ENCODE measurements at places on chromosomes 12 and 14.

- no peak for DNase-seq
These were observed 57.5 kb downstream of the CHST11 start for GRCh38 chr12:104514092-104514810.

DNA sequence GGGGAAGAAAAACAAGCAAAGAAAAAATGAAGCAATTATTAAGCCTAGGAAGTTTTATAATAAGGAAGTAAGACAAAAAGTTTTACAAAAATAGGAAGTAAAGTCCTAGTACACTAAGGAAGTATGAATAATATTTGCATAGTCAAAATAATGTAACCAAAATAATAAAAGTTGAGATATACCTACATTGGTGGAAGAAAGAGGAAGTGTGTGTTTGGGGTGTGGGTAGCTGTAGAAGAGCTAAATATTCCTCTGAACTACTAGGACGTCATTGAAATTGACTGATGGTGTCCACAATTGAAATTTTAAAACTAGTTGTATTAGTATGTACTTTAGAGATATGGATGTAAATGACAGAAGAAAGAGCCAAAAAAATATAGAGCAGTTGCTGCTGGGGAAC is 228.4 kb upstream of the OTX2 start:
- DNase-seq = no peak

DNA sequence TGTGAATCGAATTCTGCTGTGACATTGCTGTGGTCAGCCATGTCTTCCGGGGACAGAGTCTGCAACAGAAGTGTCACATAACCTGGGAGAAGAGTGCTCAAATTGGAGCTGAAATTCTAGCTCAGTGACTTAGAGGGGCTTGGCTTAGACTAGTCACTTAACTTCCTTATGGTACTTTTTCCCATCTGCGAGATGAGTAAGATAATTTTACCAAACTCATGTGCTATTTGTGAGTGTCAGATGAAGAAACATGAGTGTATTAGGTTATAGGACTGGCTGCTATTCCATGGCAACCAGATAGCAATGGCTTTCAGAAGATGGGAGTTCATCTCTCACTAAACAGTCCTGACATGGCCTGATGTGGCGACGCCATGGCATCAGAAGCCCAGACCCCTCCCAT is 104.1 kb downstream of the CHST11 start:
- DNase-seq = no peak

- DNase-seq = no peak
These were observed 1.5 kb upstream of the LTA4H start for GRCh38 chr12:96036765-96037455.

DNA sequence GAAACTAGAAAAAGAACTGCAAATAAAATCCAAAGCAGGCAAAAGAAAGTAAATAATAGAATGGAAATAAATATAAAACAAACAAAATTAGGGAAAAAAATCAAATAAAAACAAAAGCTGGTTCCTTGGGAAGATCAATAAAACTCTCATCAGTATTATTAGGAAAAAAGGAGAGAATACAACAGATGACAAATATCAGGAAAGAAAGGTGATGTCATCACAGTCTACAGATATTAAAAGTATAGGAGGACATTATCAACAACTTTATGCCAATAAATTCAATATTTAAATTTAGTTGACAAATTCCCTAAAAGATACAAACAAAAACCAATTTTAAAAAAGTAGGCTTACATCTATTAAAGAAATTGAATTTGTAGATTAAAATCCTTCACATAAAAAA is 107.4 kb upstream of the FOXN3 start:
- DNase-seq = no peak

GRCh38 chr12:93733358-93733757 is 56.2 kb downstream of the CRADD start:
- no peak for DNase-seq

- no peak for DNase-seq
These were observed 4.1 kb upstream of the KIF26A start for GRCh38 chr14:104134061-104134965.

DNA sequence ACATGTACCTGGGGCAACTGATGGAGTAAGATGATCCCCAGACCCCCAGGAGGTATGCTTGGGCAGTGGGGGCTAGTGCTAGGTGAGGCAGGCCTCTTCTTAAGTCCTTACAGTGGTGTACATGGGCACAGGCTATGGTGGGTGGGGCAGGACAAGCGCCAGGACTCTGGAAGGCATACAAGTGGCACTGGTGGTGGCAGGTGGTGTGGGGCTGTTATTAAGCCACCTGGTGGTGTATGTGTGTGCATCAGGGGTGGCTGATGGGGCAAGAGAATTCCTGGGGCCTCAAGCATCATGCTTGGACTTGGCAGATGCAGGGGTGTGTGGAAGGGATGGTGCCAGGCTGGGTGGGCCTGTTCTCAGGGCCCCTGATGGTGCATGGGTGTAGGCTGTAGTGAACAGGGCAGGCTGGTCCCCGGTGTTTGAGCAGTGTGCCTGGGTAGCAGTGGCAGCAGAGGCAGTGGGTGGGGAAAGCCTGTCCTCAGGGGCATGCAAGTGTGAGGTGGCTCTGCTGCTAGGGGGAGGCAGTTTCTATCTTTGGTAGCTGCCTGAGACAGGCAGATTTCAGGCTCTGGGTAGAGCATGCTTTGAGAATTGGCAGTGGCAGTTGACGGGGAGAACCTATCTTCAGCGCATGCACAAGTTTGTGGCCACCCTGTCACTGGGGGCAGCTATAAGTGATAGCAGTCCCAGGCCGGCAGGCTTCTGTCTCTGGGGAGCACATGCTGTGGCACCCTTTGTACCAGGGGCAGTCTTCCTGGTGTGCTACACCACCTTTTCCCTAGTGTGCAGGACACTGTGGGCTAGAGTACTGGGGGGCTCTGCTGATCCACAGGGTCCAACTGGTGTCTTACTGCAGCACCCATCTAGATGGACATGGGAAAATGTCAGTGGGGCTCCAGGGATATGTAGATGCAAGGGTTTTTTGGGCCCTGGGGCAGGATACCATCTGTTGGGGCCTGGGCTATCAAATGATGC is 52.6 kb upstream of the ABCD2 start:
- DNase-seq = no peak

GRCh38 chr14:44446965-44447364 is 60.1 kb downstream of the FSCB start:
- DNase-seq = no peak

- DNase-seq = no peak
These were observed 2.4 kb downstream of the GNG2 start for GRCh38 chr14:51862860-51863259.

Measured in spinal cord (tissue), 10 donors.